Stimulated activated memory B cell treated with anti-CD40 and anti-IgM and Interleukin-4, amounts not matched to agents 10 μg/mL and 1 μg/mL and 100 μg/mL, for 72 hours (primary cell): ENCODE measurements at places on chromosomes 13 and 19.

GRCh38 chr19:54266133-54266532, 9.1 kb upstream of the LILRB5 start:
- H3K4me1 ChIP-seq = peaks cover 9% of the 10 kb centered on the region
- peaks cover 18% of the 10 kb centered on the region for H3K27me3 ChIP-seq
- ATAC-seq = peak; percentile 69
- no peak overlapping the region for H3K4me3 ChIP-seq
- no peak overlapping the region for H3K27ac ChIP-seq

DNA sequence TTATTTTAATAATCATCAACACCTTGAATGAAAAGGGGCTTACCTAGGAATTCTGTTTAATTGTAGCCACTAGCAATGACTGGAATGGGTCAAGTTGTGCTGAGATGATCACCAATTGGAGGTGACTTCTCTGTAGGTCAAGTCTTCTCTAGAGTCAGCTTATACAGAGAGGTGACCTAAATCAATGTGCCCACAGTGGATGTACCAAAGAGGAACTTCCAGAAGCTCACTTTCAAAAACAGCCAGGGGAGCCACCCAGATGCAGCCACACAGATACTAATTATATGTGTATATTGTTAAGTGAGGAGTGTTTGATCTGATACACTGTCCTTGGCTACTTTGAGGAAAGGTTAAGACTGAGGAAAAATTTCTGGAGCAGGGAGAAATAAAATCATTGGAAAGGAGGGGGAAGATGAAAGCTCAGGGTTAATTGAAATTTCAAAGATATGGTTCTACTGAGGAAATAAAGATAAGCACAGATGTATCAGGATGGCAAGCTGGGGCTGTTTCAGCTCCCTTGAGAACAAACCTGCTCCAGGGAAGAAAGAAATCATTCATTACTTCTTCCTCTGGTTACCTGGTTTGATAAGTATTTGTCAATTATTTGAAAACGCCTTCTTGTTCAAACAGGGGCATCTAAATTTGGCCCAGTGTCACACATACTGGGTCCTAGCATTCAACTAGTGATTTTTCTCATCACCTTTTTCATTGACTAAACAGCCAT, 5.1 kb downstream of the GPR183 start:
- H3K4me1 ChIP-seq = peaks cover 74% of the 10 kb centered on the region
- no peaks in the 10 kb centered on the region for H3K27me3 ChIP-seq
- peak; percentile 80 for ATAC-seq
- peak overlapping the region; percentile 97 for H3K4me3 ChIP-seq
- peaks cover 62% of the 10 kb centered on the region for H3K36me3 ChIP-seq

DNA sequence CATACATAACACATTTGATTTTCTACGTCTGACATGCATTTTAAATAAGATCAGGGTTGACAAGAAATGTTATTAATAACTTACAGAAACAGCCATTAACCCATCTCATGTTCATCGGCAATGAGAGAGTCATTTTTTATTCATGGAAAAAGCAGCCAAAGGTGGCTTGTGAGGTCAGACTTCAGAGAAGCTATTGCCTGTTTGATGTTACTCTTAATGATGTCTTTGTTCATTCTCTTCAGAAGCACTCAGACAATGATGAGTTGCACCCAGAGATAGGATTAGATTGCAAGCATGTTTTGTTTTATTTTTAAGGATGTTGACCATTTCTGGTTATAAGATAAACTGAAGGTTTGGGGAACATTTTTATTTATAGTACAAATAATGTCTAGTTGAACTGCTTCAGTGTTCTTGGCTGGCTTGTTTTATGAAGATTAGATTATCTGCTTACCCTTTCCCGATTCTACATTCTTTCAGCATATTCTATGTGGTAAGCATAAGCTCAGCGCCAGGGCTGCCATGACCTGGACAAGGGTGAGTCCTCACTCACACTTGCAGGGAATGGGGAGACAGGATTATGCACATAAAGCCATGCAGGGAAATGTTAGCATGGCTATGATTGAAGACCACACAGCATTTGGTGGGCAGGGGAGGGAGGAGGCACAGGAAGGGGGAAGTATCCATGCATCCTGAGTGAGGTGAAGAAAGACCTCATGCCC, 288.1 kb downstream of the MTUS2 start:
- no peak overlapping the region for H3K4me3 ChIP-seq
- no peaks in the 10 kb centered on the region for H3K4me1 ChIP-seq
- H3K27ac ChIP-seq = no peak overlapping the region
- ATAC-seq = no peak

DNA sequence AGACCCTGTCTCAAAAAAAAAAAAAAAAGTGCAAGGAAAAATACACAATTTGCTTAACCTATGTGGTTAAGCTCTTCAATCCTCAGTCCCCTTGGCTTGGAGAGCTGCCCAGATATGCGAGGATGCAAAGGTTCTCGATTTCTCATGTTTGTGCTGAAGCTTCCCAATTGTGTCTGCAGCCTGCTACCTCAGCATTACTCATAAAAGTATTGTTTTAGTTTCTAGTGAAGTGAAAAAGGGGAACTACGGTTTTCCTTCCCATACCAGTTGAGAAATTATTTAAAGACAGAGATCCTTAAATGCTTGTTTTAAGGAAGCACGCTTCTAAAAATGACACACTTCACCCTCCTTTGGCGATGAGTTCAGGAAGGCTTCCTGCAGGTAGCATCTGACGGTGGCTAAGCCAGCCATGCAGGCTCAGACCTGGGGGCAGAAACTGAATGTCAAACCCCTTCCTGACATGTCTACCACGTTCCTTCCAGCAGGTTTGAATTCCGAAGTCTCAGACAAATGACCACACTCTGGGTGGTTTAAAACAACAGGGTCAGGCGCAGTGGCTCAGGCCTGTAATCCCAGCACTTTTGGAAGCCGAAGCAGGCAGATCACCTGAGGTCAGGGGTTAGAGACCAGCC, 47.9 kb downstream of the RUBCNL start:
- H3K4me1 ChIP-seq = peaks cover 70% of the 10 kb centered on the region
- peaks cover 76% of the 10 kb centered on the region for H3K36me3 ChIP-seq
- H3K27me3 ChIP-seq = no peaks in the 10 kb centered on the region
- peak; percentile 71 for ATAC-seq
- peak overlapping the region; percentile 30 for H3K4me3 ChIP-seq
- H3K27ac ChIP-seq = peak overlapping the region; percentile 88

DNA sequence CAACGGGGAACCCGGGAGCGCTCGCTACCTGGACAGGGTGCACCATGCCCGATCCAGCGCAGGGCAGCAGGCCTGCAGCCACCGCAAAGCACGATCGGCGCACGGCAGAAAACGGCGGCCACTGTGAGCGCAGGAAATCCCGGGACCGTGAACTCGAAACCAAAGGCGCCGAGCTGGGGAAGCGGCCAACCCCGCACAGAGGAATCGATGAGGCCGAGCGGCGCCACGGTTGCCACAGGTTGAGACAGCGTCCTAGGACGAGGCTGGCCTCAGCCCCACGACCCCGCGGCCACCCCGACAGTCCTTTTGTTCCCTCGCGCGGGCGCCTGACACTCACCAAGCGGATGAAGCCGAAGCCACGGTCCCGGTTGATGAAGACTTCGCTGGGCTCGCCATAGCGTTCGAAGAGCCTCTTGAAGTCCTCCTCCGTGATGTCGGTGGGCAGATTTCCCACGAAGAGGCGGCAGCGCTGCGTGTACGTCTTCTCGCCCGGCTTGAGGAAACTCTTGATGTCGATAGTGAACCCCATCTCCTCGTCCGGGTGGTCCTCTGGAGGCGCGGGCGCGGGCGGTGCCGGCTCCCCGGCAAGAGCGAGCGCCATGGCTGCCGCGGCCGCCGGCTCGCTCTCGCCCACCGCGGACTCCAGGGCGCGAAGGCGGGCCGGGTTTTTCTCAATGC, 557 bp downstream of the PSPC1 start:
- H3K27me3 ChIP-seq = no peaks in the 10 kb centered on the region
- peak overlapping the region; percentile 95 for H3K27ac ChIP-seq
- peaks cover 5% of the 10 kb centered on the region for H3K36me3 ChIP-seq
- ATAC-seq = peak; percentile 74
- peak overlapping the region; percentile 98 for H3K4me3 ChIP-seq

GRCh38 chr13:27339299-27339698, 68.7 kb downstream of the RASL11A start:
- no peak overlapping the region for H3K27ac ChIP-seq
- no peaks in the 10 kb centered on the region for H3K36me3 ChIP-seq
- H3K4me1 ChIP-seq = no peaks in the 10 kb centered on the region
- H3K27me3 ChIP-seq = no peaks in the 10 kb centered on the region

DNA sequence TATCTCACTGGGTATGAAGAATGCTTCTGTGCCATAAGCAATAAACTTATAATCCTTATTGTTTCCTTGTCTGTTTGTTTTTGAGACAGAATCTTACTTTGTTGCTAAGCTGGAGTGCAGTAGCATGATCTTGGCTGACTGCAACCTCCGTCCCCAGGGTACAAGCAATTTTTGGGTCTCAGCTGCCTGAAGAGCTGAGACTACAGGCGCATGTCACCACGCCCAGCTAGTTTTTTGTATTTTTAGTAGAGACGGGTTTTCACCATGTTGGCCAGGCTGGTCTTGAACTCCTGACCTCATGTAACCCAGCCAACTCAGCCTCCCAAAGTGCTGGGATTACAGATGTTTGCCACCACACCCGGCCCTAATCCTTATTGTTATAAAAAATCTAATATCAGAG, 112.5 kb downstream of the MYO16 start:
- no peaks in the 10 kb centered on the region for H3K36me3 ChIP-seq
- no peak overlapping the region for H3K27ac ChIP-seq
- H3K4me3 ChIP-seq = no peak overlapping the region
- no peaks in the 10 kb centered on the region for H3K4me1 ChIP-seq

DNA sequence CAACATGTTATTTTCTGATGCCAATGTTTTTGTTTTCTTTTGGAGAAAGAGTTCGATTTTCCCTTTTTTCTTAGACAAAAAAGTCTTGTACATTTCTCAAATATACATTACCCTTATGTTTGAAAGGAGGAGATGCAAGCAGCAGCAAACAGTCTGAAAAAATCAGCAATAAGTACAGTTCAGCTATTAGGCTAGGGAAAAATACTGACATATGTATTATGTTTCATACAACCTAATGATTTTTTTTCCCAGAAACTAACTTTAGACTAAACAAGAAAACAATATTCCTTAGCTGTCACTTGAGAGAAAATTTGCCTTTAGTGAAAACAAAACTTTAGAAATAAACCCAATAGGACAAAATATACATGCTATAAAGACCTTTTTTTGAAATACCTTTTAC, 1223.5 kb downstream of the SLITRK1 start:
- no peak overlapping the region for H3K27ac ChIP-seq
- H3K4me3 ChIP-seq = no peak overlapping the region
- H3K4me1 ChIP-seq = no peaks in the 10 kb centered on the region
- ATAC-seq = no peak

DNA sequence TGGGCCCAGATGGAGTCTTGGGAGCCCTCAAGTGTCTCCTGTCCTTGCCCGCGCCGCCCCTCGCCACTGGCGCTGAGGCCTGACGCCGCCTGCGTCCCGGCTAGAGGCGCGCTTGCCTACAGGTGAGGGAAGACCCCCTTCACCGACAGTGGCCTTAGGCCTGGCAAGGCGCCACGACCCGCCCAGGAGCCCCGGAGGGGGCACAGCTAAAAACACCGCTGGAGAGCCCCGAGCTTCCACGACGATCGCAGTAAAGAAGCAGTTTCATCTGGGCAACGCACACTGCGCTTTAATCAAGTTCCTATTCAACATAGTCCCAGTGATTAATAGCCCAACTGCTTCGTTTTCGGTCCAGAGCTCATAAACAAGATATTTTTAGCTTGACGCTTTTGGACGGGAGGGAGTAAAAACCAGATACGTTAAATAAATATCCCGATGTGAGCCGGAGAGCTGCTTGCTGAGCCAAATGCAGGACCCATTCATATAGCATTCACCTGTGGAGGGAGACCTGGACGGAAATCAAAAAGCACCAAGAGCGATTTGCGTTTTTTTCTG, 1.5 kb upstream of the CEBPA start:
- H3K4me3 ChIP-seq = peak overlapping the region; percentile 24
- H3K4me1 ChIP-seq = no peaks in the 10 kb centered on the region

GRCh38 chr13:97231829-97232196, 9.7 kb downstream of the MBNL2 start:
- no peaks in the 10 kb centered on the region for H3K27me3 ChIP-seq
- no peak overlapping the region for H3K4me3 ChIP-seq
- no peak overlapping the region for H3K27ac ChIP-seq
- H3K36me3 ChIP-seq = peaks cover 33% of the 10 kb centered on the region
- H3K4me1 ChIP-seq = peaks cover 70% of the 10 kb centered on the region

DNA sequence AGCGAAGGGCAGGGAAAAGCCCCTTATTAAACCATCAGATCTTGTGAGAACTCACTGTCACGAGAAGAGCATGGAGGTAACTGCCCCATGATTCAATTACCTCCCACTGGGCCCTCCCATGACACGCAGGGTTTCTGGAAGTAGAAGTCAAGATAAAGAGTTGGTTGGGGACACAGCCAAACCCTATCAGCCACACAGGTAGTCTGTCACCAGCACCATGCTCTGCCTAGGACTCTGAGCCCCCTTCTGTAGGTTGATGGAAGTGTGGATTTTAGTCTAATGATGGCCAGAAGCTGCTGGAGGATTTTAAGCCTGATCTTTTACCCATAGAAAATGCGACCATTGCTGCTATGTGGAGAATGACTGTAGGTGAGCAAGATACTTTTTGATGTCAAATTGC, 60.8 kb downstream of the ARHGEF7 start:
- no peaks in the 10 kb centered on the region for H3K27me3 ChIP-seq
- H3K27ac ChIP-seq = peak overlapping the region; percentile 61
- no peak overlapping the region for H3K4me3 ChIP-seq
- H3K4me1 ChIP-seq = peaks cover 61% of the 10 kb centered on the region

DNA sequence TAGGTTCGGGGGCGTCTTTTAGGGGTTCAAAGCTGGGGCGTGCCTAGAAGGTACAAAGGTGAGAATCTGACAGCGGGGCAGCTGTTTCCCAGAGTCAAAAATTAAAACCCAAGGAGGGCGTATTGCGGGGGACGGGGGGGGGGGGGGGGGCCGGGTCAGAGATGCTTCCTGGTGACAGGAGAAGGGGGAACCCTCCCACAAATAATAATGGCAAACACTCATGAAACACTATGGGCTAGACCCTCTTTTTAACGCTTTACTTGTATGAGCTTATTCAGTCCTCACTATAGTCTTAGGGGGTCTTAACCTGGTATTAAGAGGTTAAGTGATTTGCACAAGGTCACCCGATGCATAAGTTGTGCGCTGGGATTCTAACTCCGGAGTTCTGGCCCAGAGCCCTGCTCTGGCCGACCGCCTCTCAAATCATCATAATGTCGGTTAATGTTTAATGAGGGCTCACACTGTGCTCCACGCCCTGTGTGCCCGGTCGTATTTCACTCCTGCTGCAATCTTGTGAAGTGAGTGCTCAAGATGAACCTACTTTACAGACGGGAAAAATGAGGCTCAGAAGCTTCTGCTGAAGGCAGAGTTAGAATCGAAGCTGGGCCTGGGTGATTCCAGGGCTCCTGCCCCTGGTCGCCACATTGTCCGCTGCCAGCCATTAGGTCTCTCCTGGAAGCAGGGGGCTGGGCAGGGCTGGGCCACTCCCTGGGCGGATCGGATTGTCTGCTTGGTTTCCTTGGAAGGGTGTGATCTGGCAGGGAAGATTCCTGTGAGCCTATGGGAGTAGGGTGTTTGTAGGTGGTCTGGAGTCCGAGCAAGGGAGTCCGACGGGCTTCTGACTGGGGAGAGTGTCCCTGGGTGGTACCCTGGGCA, 964 bp downstream of the PAK4 start:
- ATAC-seq = no peak
- peak overlapping the region; percentile 89 for H3K27ac ChIP-seq
- H3K27me3 ChIP-seq = no peaks in the 10 kb centered on the region
- peaks cover 78% of the 10 kb centered on the region for H3K4me1 ChIP-seq
- peak overlapping the region; percentile 85 for H3K4me3 ChIP-seq
- H3K36me3 ChIP-seq = no peaks in the 10 kb centered on the region

GRCh38 chr19:44908074-44908835, 2.7 kb downstream of the APOE start:
- peaks cover 31% of the 10 kb centered on the region for H3K4me1 ChIP-seq
- ATAC-seq = no peak
- H3K36me3 ChIP-seq = no peaks in the 10 kb centered on the region
- no peak overlapping the region for H3K4me3 ChIP-seq
- H3K27me3 ChIP-seq = peaks cover 54% of the 10 kb centered on the region
- H3K27ac ChIP-seq = no peak overlapping the region
